ENCODE measurements at places on chromosomes 5 and 9.

DNA sequence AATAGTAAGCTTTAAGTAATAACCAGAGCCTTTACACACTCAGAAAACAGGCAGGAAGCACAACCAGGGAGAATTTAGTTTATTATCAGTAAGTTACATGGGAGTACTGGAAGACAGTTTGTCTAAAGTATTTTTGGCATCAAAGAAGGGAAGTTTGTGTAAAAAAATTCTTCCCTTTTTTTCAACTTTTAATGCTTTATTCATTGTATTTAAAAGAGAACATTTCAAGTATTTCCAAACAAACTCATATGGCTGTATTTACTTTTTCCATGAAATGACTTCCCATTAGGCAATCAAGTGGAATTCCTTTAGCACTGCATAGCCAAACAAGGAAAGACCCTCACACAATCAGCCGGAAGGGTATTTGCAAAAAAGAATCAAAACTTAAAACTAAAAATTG is 26.7 kb downstream of the RNF145 start:
- no peak for DNase-seq

- DNase-seq: no peak
Observed at GRCh38 chr9:1718836-1719235, 296.3 kb upstream of the SMARCA2 start.

DNA sequence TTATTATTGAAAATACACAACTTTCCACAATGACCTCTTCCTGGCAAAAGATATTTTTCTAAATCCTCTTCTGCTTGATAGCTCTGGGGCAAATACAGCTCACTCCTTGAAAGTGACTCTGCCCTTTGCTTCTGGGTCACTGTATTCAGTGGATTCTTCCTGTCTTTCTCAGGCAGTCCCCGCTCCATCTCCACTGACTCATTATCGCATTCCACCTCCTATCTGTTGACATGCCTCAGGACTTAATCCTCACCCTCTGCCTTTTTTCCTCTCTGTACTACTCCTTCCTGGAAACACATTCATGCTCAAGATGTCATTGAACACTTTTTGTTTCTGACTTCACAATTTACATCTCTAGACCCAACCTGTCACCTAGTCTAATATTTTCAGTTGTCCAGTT is 8.4 kb upstream of the RGS7BP start:
- DNase-seq: no peak

DNA sequence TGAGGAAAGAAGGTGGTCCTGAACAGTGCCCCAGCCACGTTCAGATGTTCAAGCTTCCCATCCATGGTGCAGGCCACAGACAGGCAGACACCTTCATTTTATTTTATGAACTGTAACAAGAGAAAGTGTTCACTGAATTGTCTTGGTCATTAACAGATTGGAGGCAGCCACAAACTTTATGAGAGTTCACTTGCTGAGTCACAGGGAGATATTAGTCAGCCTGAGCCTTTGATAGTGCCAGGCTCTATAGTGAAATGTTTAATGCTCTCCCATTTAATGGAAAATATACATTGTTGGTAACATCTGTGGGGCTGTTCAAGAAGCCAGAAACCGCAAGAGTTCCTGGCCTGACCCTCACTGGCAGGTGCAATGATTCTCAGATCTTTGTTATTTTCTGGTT is 237.0 kb downstream of the TENT4A start:
- DNase-seq: no peak

GRCh38 chr5:2071562-2071961 is 188.8 kb upstream of the IRX4 start:
- DNase-seq: no peak

DNA sequence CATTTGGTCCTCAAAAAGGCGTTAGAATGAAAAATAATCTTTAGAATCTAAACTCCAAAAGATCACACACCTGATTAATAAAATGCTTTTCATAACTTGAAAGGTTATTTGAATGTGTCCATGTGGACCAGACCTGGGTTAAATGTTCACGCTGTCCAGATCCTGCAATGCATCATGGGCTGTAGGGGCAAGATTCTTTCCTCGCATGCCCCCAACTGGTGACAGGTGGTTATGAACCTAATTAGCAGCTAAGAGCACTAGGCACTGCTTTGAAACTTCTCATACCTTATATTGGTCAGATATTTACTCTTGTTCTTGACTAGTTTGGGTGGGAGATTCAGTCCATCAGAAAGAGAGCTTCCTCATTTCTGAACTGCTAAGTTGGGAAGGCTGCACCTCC is 19.3 kb upstream of the PIP5K1B start:
- DNase-seq: no peak

GRCh38 chr5:177364159-177364962 is 6.6 kb downstream of the RGS14 start:
- DNase-seq: no peak

GRCh38 chr5:80884086-80884813 is 75.9 kb upstream of the RASGRF2 start:
- no peak for DNase-seq

DNA sequence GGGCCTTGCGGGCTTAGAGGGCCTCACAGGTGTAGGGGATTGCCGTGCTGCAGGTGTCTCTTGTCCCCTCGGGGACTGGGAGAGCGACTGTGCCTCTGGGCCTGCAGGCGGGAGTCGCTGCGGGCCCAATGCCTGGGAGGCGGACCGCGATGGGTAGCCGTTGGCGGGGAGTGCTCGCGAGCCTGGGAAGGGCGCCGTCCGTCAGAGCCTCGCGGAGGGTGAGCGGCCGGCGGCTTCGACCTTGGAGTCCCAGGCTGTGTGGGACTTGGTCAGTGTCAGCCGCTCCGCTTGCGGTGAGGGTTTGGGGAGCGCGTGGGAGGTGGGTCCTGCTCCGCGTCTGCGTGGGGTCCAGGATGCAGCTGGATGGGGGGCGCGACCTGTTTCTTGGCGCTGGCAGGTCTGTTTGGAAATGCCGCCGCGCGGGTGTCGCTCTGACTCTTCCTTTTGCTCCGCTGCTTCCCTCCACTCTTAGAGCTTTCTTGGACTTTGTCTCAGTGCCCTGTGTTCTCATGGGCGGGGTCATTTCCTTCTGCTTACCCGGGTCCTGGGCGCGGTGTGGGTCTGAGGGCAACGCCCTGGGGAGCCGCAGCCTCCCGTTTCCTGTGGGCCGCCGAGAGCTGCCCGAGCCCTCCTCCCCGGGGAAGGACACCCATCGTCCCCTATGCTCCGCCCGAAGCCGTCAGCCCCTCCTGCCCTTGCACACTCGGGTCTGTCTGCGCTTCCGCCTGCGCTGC is 88.9 kb upstream of the CACNA1B start:
- no peak for DNase-seq

DNA sequence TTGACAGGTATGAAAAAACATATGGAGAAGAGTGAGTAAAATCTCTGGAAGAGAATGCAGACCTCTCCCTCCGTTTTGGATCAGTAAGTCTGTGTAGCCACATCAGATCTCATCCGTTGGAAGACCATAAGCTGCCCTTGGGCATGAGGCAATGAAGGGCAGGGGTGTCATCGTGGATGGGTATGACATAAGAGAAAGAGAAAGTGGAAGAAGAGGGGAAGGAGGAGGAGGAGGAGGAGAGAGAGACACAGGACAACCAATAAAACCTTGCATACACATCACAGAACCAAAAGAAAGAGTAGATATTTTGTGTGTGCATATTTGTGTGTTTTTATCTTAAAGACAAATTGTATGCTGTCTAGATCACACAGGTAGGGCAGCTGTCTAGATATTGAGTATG is 50.7 kb downstream of the PRRC1 start:
- no peak for DNase-seq

DNA sequence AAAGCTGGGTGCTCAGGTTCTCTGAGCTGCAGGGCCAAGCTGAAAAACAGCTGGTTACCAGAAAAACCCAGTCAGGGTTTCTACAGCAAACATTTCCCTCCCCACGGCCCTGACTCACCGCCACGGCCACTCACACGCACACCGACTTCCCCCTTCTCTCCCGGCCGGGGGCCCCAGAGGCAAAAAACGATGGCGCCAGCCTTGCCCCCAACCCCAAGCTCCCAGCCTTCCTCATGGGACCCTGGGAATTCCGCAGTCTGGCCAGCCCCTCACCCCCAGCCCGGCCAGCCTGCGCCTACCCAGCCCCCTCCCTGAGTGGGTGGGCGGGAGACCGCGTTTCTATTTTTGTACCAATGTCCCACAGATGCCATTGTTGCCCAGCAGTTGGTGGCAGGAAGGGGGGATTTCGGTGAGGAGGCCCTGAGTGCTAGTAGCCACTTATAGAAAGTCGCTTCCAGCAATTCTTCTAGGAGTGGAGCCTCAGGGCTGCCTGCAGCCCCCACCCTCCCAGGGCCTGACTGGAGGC is 18.4 kb downstream of the ENG start:
- DNase-seq: no peak

DNA sequence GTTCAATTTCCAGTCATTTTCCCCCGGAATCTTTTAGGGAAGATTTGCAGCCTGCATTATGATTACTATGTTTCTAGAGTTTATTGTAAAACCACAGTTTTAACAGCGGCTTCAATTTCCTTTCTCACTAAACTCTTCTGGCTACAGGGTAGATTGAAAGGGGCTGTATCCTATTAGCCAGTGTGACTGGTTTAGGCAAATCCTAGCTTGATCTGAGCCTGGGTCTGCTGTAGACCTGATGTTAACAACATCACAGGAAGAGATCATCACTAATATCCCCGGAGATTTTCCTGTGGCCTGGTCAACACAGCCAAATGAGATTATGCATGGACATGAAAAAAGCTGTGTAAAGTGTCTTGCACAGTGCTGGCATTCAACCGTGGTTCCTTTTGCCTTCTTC is 33.4 kb downstream of the STOM start:
- DNase-seq: no peak

GRCh38 chr5:93585767-93586385 is 2.9 kb downstream of the NR2F1 start:
- no peak for DNase-seq

DNA sequence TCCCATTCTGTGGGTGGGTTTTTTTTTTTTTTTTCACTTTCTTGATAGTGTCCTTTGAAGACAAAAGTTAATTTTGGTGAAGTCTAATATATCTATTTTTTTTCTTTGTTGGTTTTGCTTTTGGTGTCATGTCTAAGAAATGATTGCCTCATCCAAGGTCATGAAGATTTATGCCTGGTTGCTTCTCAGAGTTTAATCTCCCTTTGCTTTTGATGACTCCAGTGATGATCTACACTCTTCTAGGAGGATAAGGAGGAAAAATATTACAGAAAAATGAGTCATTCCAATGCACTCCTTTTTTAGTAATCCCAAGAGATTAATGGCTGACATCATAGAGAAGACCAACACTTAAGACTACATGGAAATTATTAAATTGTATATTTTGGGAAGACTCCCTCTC is 79.7 kb upstream of the ICE1 start:
- no peak for DNase-seq

- no peak for DNase-seq
Observed at GRCh38 chr5:38655691-38656090, 99.2 kb upstream of the LIFR start.

- peak; percentile 97 for DNase-seq
Observed at GRCh38 chr5:392431-392988, 50.5 kb upstream of the EXOC3 start.

DNA sequence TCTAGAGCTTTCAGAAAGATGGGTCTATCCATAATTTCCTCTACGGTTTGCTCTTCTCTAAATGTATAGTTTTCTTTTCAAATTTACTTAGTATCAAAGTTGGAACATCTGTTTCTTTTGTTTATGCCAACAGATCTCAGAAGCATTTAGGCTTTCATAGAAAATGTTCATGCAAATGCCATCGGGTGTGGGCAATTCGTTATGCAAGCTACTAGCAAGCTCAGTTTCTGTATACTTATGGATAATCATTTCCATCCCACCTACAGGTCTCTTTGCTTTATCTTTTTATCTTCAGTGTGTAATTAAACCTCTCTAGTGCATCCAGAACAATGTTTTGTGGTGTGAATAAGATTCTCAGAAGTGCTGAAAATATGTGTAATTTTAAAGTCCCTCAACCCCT is 59.9 kb downstream of the NUDT12 start:
- no peak for DNase-seq

- DNase-seq: no peak
Observed at GRCh38 chr5:112532654-112533360, 113.7 kb upstream of the EPB41L4A start.

DNA sequence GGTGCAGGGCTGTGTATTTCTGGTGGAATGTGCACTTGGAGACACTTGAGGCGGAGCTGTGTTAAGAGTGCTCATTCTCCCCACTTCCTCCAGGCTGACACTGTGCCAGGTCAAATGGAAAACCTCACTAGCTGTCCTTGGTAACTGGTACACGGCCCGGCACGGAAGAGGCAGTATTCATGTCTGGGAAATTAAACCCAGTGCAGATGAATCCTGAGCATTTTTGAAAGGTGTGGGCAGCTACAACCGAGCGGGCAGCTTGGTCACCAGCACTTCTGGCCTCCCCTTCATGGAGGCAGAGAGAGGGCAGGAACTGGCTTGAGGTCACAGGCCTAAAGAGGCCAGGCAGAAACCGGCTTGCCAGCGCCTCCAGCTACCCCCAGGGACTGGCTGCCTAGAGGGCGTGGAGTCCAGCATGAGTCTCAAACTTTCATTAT is 1.6 kb downstream of the CLPTM1L start:
- DNase-seq: no peak

DNA sequence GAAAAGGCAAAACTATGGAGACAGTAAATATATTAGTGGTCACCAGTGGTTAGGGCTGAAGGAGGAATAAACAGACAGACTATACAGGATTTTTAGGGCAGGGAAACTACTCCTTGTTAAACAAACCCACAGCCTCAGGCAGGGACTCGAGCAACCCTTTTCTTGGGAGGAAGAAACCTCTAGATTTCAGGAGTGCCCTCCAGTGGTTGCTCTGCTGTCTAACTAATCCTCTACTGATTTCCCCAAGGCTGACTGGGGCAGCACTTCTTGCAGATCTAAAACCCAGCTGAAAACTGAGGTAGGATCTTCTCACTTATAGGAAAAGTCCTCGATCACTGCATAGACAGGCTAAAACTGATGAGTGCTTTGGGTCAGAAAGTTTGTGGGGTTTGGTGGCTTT is 176.8 kb downstream of the ISOC1 start:
- DNase-seq: no peak

DNA sequence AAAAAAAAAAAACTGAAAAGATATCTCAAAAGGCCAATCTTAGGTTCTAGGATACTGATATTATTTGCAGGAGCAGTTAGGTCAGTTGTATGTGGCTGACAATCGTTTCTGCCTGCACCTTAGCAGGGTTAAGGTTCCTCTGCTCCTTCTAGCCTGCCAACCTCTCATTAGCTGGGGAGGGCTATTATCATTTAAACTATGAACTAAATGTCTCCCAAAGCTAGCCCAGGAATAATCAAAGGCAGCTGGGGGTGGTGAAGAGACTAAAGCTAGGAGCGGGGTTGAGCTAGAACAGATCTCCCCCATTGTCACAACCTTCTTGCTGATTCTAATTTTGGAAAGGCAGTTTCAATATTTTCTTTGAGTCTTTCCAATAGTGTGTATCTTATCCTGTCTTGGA is 99.9 kb downstream of the ICE1 start:
- DNase-seq: no peak

DNA sequence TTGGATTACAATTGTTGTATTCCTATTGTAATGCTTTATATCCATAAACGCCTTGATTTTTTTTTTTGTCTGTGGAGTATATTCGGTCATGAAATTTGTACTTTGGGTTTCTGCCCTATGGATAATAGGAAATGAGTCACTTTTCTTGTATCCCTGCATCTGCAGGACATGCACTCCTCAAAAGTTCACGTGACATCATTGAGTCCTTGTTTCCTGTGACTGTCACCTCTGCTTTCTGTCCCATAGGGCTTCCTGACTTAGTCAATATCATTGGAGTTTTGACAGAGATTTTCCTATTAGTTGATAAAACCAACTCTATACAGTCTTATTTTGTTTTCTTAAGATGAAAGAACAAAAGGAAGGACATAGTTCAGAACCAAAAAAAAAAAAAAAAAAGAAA is 356.3 kb downstream of the MAT2B start:
- DNase-seq: no peak
